Activated CD4-positive, alpha-beta memory T cell treated with anti-CD3 and anti-CD28 coated beads, Interleukin-2, amount 10 ng/mL, durations not matched to agents 7 days and 5 days (primary cell): ENCODE measurements at places on chromosomes 7 and 10.

DNA sequence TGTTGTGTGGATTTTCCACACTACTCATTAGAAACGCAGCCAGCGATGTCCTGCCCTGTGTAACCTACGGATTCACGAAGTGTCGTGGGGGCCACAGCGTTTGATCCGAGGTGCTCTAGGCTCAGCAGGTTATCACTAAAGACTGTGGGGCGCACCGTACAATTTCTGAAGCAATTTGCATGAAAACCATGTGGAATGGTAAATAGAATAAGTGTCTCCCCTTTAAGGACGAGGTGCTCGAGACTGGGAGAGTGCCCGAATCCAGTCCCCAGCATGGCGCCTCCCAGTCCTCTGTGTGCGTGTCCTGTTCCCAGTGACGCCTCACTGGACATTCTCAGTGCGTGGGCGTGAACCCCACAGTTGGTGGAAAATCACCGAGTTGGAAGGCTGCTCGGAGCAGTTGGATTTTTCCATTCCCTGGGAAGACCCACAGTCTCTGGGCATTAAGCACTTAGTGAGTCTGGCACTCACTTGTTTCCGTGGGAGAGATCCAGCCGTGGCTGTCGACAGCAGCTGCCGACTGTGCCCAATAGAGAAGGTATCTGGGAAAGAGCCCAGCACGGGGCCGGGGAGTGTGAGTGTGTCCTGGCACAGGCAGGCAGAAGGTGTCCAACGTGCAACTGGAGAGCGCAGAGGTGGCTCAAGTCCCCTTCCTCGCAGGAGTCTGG lies 37.0 kb downstream of the PFKP start:
- no peaks in the 10 kb centered on the region for H3K27me3 ChIP-seq
- no peak overlapping the region for H3K4me3 ChIP-seq
- no peak overlapping the region for H3K27ac ChIP-seq
- DNase-seq: no peak
- H3K4me1 ChIP-seq: peaks cover 2% of the 10 kb centered on the region
- H3K36me3 ChIP-seq: peaks cover 77% of the 10 kb centered on the region

DNA sequence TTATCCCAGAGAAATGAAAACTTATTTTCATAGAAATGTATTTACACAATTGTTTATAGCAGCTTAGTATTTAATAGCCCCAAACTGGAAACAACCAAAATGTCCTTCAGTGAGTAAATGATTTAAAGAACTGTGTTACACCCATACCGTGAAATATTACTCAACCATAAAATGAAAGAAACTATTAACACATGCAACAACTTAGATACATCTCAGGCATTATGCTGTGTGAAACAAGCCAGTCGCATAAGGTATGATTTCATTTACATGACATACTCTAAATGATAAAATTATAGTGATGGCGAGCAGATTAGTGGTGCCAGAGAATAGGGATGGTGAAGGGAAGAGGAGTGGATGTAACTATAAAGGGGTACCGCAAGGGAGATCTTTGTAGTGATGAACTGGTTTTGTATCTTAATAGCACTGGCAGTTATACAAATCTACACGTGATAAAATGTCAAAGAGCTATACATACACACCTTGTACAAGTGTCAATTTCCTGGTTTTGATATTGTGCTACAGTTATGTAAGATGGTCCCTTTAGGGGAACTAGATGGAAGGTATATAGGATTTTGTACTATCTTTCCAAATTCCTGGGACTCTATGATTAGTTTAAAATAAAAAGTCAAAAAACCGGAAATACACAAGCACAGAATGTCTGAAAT lies 40.5 kb downstream of the MACC1 start:
- DNase-seq: no peak
- H3K27me3 ChIP-seq: no peaks in the 10 kb centered on the region
- no peak overlapping the region for H3K4me3 ChIP-seq
- H3K36me3 ChIP-seq: no peaks in the 10 kb centered on the region

- H3K4me1 ChIP-seq: no peaks in the 10 kb centered on the region
- no peak overlapping the region for H3K27ac ChIP-seq
- no peak for DNase-seq
- no peaks in the 10 kb centered on the region for H3K36me3 ChIP-seq
- peaks cover 20% of the 10 kb centered on the region for H3K27me3 ChIP-seq
- no peak overlapping the region for H3K4me3 ChIP-seq
These were observed 11.7 kb downstream of the TLL2 start for GRCh38 chr10:96501985-96502384.

DNA sequence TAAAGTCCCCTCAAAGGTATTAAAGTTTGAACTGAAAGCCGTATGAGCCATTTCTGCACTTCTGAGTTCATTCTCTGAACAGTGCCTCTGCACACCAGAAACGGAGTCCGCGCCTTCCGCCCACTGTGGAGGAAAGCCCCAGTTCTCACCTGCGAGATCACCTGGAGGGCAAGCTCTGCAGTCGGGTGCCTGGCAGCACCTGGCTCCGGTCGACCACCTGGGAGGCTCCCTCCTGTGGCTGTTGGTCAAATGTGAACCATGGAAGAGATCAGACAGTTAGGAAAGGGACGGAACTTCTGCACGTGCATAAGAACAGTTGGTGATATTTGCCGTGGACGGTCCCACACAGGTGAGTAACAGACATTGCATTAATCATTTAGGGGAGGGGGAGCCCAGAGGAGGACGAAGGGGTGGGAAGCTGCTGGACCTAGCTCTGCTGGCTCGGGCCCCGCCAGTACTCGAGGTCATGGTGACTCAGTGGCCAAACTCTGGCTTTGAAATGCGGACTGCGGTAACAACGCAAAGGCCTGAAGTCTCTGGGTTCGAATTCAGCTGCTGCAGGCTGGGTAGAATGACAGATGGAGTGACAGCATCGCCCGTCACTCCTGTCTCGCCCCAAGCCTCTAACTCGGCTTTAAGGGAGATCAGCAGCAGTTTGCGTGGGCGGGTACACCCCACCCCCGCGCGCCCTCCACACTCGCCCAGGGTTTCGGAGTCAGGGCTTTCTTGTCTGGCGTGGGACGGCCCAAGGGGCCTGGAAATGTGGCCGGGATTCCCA lies 1.7 kb upstream of the DPYSL4 start:
- H3K27me3 ChIP-seq: peaks cover 40% of the 10 kb centered on the region
- no peaks in the 10 kb centered on the region for H3K36me3 ChIP-seq
- no peak for DNase-seq
- H3K27ac ChIP-seq: no peak overlapping the region
- H3K4me3 ChIP-seq: peak overlapping the region; percentile 9
- peaks cover 2% of the 10 kb centered on the region for H3K4me1 ChIP-seq
